T-cell (primary cell): ENCODE measurements at places on chromosomes 4 and X.

DNA sequence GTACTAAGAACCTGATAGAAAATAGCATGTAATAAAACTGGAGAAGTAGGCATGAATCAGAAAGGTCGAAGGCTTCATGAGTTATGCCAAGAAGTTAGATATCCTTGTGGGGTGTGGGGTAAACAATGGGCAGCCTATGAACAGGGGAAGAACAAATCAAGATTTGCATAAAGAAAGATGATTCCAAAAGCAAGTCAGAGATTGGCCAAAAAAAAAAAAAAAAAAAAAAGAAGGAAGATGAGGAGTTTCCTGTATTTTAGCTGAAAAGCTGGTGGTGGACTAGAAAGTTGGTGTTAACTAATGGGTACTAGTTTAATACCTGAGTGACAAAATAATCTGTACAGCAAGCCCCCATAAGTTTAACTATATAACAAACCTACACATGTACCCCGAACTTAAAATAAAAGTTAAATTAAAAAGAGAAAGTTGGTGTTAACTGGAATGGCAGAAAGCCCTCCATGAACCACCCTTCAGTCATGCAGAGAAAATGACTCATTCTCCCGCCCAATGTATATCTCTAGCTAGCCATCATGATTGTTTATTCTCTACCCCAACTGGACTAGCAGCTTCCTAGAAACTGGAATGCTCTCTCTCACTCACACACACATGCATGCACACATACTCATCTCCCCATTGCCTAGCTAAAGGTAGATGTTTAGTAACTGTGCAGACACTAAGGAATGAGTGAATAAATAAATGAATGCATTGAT is 41.7 kb downstream of the ATP11C start:
- no peaks in the 10 kb centered on the region for H3K36me3 ChIP-seq
- H3K4me1 ChIP-seq, result no peaks in the 10 kb centered on the region
- no peak overlapping the region for H3K4me3 ChIP-seq
- no peak for DNase-seq
- no peak overlapping the region for H3K27ac ChIP-seq
- no peaks in the 10 kb centered on the region for H3K27me3 ChIP-seq

DNA sequence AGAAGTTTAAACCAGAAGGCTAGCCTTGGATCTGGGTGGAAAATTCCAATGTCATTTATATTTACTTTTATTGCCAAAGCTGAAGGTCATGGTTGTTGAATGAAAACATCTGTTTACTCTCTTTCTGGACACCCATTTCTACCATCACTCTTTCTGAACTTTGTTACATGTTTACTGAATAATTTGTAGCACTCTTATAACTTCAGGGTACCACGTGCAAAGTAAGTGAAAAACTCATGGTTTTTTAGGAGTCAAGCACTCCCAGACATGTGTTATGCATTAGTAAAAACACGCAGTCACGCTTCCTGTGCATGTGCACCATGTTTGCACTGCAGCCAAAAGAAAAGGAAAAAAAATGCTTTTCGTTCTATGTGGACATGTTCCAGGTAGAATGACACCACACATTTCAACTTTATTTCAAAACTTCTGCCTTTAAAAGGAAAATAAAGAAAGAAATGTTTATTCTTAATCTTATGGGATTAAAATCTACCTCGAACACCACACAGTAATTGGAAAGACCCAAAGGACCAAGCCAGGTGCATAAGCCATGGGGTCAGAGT is 31.4 kb upstream of the ADH1C start:
- H3K27ac ChIP-seq, result no peak overlapping the region
- no peaks in the 10 kb centered on the region for H3K4me1 ChIP-seq
- DNase-seq, result no peak
- H3K27me3 ChIP-seq, result no peaks in the 10 kb centered on the region
- no peak overlapping the region for H3K4me3 ChIP-seq

- H3K27me3 ChIP-seq, result no peaks in the 10 kb centered on the region
- H3K27ac ChIP-seq, result no peak overlapping the region
- no peak for DNase-seq
Measured at GRCh38 chr4:151434183-151434860, 25.3 kb downstream of the FHIP1A start.

GRCh38 chr4:136241221-136241986 is 1290.9 kb downstream of the PCDH18 start:
- H3K4me3 ChIP-seq, result no peak overlapping the region
- H3K4me1 ChIP-seq, result no peaks in the 10 kb centered on the region
- DNase-seq, result no peak
- H3K27me3 ChIP-seq, result no peaks in the 10 kb centered on the region

GRCh38 chr4:51932261-51932660 is 87.9 kb downstream of the LRRC66 start:
- no peaks in the 10 kb centered on the region for H3K4me1 ChIP-seq
- no peak overlapping the region for H3K4me3 ChIP-seq
- no peak for DNase-seq
- no peaks in the 10 kb centered on the region for H3K27me3 ChIP-seq

- H3K4me3 ChIP-seq, result no peak overlapping the region
- H3K36me3 ChIP-seq, result no peaks in the 10 kb centered on the region
- no peak for DNase-seq
- H3K4me1 ChIP-seq, result no peaks in the 10 kb centered on the region
- H3K27me3 ChIP-seq, result no peaks in the 10 kb centered on the region
- no peak overlapping the region for H3K27ac ChIP-seq
Measured at GRCh38 chr4:103998756-103999155, 279.0 kb upstream of the TACR3 start.
